Activated T-helper 2 cell treated with anti-CD3 and anti-CD28 coated beads, Interferon-gamma antibody, Interleukin-2, Interleukin-4, amounts not matched to agents 10 μg/mL and 5 μg/mL and 100 μg/mL, durations not matched to agents 14 hours and 24 hours and 36 hours (primary cell): ENCODE measurements at places on chromosomes 11 and 22. TPM values are rescaled to one million over a fixed set of nuclear protein-coding genes. Genes with fewer than 3 reads are reported as not detected.
A peak's percentile ranks its signal among the peaks of the same experiment; 100 is the strongest.

The CNGA4 gene
- not detected in 2 replicates for total RNA-seq

DNA sequence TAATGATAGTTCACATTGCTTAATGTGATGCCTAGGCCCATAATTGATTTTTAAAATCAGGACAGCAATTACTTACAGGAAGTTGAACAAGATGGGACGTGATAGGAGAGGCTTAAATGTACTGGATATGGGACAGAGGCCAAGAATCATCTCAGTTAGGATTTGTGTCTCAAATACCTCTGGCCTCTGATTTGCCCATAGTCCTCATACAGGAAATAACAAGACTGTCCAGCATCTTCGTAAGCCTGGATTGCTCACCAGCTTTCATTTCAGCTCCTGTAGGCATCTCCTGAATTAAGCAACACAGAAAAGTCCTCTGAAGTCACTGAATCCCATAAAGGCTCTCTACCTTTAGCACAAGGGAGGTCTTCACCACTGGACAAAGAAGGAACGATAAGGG is at the start of gene MRGPRX3:
TSS of gene MRGPRX3 (plus strand) at position 231 of the 400 bp plus-strand sequence. CDS start 4,632 bp downstream, outside the sequence.
- DNase-seq: no peak

DNA sequence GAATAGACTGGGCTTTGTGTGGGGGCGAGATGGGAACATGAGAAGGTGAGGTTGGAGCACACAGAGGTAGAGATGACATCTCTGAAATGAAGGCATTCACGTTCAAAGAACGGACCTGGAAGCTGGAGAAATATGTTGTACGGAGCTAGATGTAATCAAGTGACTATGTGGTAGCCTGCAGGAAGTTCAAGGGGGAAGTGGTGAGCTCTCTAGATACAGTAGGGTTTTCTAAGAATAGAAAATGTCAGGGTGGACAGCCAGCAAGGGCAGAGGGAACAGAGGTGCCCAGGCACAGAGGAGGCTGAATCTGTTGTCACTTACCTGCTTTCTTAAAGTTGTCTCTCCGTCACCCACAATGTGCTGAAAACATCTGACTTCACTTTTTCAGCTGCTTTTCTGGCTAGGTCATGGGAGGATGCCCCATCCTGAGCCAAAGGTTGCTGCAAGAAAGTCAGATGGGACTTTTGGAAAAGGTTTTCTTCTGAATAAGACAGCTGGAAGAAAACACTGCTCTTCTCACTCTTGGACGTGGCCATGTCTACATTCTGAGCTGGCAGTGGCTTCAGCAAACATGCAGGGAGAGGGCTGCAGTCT is 171.5 kb upstream of the B3GAT1 start:
- no peak for DNase-seq

GRCh38 chr11:45942381-45942780 is 19.9 kb downstream of the LARGE2 start:
- no peak for DNase-seq

GRCh38 chr11:130314184-130314749 is 450 bp downstream of the ZBTB44 start:
- peak; percentile 55 for DNase-seq

GRCh38 chr11:46119352-46120216 is 1.7 kb downstream of the PHF21A start:
- DNase-seq: peak; percentile 47

DNA sequence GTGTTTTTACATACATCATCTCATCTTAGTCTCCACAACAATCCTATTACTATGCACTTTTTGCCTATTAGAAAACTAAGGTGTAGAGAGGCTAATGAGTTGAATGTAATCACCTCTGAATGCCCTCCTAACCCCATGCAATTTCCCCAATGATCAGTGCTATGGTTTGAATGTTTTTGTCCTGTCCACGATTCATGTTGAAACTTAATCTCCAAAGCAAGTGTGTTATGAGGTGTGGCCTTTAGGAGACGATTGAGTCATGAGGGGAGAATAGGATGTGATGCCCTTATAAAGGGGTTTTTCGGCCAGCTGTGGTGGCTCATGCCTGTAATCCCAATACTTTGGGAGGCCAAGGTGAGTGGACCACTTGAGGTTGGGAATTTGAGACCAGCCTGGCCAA is 2.0 kb upstream of the CCDC73 start:
- DNase-seq: no peak

- no peak for DNase-seq
Measured at GRCh38 chr22:33221568-33221967, 163.4 kb upstream of the SYN3 start.

The FBXO3 gene
- total RNA-seq: 13.9 TPM in 2 replicates

- DNase-seq: no peak
Measured at GRCh38 chr22:22161924-22162851, 82.4 kb upstream of the VPREB1 start.

DNA sequence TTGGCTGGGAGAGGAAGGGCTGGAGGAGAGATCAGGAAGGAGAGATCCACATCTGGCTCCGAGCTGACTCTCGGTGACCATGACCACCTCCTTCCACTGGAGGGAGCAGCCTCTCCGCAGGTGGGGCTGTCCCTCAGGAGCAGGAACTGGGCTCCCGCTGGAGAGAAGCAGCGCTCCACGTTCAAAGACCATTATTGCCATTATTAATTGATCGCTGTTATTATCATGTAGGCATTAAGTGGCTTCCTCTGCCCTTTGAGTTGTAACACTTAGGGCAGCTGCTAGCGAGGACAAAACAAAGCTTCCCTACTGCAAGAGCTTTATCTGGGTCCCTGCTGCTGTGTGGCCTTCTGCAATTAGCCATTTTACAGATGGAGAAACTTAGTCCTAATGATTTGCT is 251.9 kb downstream of the ST3GAL4 start:
- DNase-seq: no peak

DNA sequence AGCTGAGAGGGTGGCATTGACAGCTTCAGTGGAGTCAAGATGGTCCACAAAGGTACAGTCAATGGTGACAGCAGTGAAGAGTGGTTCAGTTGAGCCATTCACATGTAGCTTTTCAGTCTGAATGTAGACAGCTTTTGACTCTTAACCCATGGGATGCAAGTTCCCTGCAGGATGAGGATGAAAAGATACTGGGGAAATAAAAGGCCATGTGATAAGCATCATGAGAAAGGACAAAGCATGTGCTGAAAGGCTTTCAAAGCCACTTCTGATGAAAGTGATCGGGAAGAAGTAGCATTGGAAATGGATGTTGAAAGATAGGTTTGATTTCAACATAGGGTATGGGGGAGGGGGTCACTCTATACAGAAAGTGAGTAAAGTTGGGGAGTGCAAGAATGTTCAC is 182.9 kb downstream of the ETS1 start:
- no peak for DNase-seq

The DRD2 gene
- 0.18 TPM in 1 of 2 replicates, not detected in the other for total RNA-seq

- DNase-seq: no peak
Measured at GRCh38 chr11:122091835-122092234, 24.2 kb downstream of the BLID start.

- DNase-seq: no peak
Measured at GRCh38 chr11:65862941-65863888, 3.0 kb downstream of the MUS81 start.

The CD151 gene
- total RNA-seq: 95.7 and 106 TPM in 2 replicates

The GGTLC3 gene
- not detected in 2 replicates for total RNA-seq

The OR52L1 gene
- not detected in 2 replicates for total RNA-seq

DNA sequence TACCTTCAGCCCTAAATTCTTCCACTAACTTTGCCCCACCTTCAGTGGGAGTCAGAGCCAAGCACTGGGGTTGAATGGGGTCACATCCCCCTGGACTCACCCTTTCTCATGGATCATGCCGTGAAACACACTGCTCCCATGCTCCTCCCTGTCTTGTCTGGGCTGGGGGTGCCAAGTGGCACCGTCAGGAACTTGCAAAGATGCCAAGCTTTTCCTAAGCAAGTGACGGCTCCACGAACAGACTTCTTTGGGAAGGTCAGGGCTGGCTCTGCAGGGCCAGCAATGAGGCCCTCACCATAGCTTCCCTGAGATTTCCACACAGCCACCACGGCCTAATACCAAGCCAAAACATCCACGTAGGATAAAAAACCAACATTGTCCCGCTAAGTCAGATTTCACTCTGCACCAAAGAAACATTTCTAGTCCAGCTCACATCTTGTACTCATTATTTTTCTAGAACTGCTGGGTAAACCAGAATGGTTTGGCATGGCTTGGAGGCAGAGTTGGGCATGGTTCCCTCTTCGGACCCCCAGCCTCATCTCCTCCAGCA is 76.5 kb downstream of the NAT10 start:
- no peak for DNase-seq

The LGALS12 gene
- total RNA-seq: 1.1 and 1.4 TPM in 2 replicates

The SMTNL1 gene
- total RNA-seq: not detected in 2 replicates

- DNase-seq: no peak
Measured at GRCh38 chr11:118634431-118635236, 27.2 kb downstream of the PHLDB1 start.

GRCh38 chr11:65445604-65446445 is 23.2 kb downstream of the NEAT1 start:
- no peak for DNase-seq

DNA sequence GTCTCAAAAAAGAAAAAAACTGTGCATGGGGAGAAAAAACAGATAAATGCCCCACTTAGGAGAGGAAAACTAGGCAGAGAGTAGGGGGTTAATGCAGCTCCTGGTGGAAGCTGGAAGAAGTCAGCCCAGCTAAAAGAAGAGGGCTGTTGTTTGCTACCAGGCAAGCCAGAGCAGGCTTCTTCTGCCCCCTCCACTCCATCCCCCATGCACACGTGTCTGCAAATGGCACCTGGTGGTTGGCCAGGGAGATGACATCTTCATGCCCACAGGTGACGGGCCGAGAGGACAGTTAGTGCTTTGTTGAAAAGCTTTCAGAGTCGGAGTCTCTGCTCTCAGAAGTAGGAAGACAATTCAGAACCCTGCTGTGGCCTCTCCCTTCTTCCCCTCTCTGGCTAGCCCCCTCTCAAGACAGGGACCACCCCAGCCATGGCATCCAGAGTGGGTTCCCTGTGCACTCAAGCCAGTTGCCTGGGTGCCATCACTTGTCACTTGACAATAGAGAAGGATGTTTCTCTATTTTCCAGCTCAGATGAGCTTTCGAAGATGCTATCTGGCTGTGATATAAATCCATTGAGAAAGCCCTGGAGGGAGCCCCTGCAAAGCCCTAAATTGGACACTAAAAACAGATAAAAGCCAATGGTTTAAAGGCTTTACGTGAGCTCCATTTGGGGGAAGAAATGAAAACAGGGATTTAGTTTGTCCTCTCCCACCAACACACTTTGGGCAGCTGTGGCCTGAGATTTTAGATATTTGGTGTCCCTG is 142.0 kb downstream of the TRIM29 start:
- no peak for DNase-seq

GRCh38 chr11:43989162-43989981 is 46.9 kb downstream of the C11orf96 start:
- no peak for DNase-seq

- peak; percentile 20 for DNase-seq
Measured at GRCh38 chr11:13207665-13208594, 69.7 kb upstream of the BMAL1 start.

GRCh38 chr22:17597217-17597616 is 31.3 kb downstream of the ATP6V1E1 start:
- DNase-seq: no peak

- no peak for DNase-seq
Measured at GRCh38 chr22:17911887-17912286, 112.5 kb downstream of the MICAL3 start.

The MPST gene
- 34.9 and 36.3 TPM in 2 replicates for total RNA-seq

GRCh38 chr11:44434191-44434590 is 124.3 kb upstream of the ALX4 start:
- DNase-seq: no peak

The BMAL1 gene
- total RNA-seq: 17.9 and 21.1 TPM in 2 replicates

DNA sequence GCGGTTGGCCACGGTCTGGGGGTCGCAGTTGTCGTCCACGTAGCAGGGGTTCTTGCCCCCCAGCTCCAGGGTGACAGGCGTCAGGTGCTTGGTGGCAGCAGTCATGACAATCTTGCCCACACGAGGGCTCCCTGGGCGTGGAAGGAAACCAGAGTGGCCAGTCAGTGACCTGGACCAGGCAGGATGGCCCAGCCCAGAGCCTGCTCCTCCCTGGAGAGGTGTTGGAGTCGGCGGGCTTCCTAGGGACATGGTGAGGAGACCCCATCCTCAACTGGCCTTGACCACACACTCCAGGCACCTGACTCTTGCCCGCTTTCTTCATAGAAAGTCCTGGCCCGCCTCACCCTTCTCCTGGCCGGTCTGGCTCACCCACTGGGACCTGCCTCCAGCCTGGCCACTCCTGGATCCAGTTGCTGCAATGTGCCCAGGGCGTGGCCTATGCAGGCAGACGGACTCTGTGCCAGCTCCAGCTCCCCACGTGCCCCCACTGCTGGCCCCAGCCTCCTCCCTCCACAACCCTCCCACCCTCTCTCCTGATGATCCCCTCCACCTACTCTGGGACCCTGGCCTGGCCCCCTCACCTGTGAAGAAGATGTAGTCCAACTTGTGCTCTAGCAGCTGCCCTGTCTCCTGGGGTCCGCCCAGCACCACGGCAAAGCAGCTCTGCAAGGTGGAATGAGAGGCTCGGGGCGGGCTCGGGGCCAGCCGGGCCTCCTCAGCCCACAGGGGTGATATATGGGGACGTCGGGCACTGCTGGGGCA is 8.7 kb downstream of the ALDH3B2 start:
- no peak for DNase-seq

The SCGB2A2 gene
- not detected in 2 replicates for total RNA-seq

- DNase-seq: no peak
Measured at GRCh38 chr11:68798221-68798813, 43.4 kb downstream of the CPT1A start.

DNA sequence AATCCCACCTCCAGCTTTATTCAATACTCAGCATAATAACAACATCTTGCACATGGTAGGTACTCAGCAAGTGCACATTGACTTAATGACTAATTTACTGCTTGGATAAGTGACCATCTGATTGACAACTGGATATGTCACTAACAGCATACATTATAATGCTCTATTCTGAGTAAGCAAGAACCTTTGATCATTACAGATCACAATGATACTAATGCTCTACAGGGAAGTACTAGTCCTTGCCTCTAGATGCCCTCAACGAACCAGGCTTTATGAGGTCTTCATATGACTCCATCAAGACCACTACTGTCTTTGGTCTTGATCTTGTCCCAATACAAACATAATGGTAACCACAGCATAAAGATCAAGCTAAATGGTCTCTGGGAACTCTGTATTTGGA is 167.6 kb upstream of the MTMR2 start:
- DNase-seq: no peak

GRCh38 chr11:68847395-68847794 is 5.7 kb upstream of the CPT1A start:
- no peak for DNase-seq
